ENCODE measurements at places on chromosomes 4 and X. TPM values are rescaled to one million over a fixed set of nuclear protein-coding genes. Genes with fewer than 3 reads are reported as not detected.

DNA sequence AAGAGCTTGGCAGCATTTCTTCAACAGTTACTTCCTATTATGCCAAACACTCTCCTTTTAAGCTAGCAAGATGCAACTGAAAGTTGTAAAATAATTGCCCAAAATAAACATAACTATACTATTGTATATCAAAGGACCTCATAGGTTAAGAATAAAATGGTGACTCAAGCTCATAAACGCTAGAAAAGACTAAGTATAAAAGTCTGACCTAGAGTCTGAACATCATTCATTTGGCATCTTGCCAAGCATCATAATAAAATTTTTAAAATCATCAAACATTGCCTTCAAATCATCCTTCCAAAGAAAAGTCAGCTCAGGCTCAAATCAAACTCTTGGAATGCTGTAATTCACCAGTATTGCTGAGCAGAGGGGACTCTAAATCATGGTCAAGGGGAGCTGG, 281.2 kb downstream of the QDPR start:
- H3K27me3 ChIP-seq, result no peaks in the 10 kb centered on the region
- H3K4me3 ChIP-seq, result no peak overlapping the region
- no peak overlapping the region for H3K27ac ChIP-seq
- H3K36me3 ChIP-seq, result no peaks in the 10 kb centered on the region
- DNase-seq, result no peak

GRCh38 chrX:132219343-132219768, at the start of gene RAP2C:
Gene RAP2C (minus strand): TSS chrX:132219447. CDS start chrX:132217268, 2,179 bp downstream.
- no peaks in the 10 kb centered on the region for H3K27me3 ChIP-seq
- no peaks in the 10 kb centered on the region for H3K36me3 ChIP-seq
- peak within 1 kb of the TSS; percentile 86 for H3K4me3 ChIP-seq
- peaks cover 10% of the 10 kb centered on the region for H3K4me1 ChIP-seq

DNA sequence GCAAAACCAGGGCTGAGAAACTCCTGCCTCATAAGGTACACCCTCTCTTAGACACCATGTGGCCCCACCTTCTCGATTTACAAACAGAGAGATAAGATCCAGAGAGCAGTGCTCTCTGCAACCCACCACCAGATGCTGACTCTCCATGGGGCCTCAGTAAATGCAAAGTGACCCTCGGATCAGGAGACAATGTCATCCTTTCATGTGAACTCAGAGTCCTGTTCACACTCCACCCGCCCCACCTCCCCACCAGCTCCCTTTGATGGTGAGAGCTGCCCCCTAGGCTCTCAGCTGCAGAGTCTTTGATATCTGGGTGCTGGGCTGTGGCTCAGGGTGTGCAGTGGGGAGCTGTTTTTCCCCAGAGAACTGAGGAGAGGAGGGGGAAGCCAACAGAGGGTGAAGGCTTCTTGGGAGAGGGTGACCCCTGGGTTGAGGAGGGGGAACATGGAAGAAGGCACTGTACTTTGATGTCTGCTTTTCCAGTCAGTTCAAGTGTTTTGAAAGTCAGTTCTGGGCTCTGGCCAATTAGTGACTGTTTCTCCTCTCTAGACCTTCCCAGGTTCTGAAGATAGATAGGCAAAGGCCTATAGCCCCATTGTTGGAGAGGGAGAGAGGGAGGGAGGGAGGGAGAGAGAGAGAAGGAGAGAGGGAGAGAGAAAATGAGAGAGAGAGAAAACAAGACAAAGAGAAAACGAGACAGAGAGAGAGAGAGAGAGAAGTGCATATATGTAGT, 88.2 kb downstream of the SCD5 start:
- no peak overlapping the region for H3K4me3 ChIP-seq
- DNase-seq, result no peak
- H3K36me3 ChIP-seq, result no peaks in the 10 kb centered on the region
- no peaks in the 10 kb centered on the region for H3K27me3 ChIP-seq
- H3K27ac ChIP-seq, result no peak overlapping the region
- no peaks in the 10 kb centered on the region for H3K4me1 ChIP-seq

- no peak overlapping the region for H3K27ac ChIP-seq
- H3K4me1 ChIP-seq, result no peaks in the 10 kb centered on the region
- no peaks in the 10 kb centered on the region for H3K27me3 ChIP-seq
- H3K4me3 ChIP-seq, result no peak overlapping the region
- H3K36me3 ChIP-seq, result no peaks in the 10 kb centered on the region
These were observed 67.4 kb upstream of the WDR1 start for GRCh38 chr4:10184041-10184440.

GRCh38 chr4:110034026-110034393, 121.3 kb downstream of the EGF start:
- H3K27me3 ChIP-seq, result no peaks in the 10 kb centered on the region
- H3K27ac ChIP-seq, result no peak overlapping the region
- no peaks in the 10 kb centered on the region for H3K4me1 ChIP-seq
- DNase-seq, result no peak
- H3K36me3 ChIP-seq, result no peaks in the 10 kb centered on the region

DNA sequence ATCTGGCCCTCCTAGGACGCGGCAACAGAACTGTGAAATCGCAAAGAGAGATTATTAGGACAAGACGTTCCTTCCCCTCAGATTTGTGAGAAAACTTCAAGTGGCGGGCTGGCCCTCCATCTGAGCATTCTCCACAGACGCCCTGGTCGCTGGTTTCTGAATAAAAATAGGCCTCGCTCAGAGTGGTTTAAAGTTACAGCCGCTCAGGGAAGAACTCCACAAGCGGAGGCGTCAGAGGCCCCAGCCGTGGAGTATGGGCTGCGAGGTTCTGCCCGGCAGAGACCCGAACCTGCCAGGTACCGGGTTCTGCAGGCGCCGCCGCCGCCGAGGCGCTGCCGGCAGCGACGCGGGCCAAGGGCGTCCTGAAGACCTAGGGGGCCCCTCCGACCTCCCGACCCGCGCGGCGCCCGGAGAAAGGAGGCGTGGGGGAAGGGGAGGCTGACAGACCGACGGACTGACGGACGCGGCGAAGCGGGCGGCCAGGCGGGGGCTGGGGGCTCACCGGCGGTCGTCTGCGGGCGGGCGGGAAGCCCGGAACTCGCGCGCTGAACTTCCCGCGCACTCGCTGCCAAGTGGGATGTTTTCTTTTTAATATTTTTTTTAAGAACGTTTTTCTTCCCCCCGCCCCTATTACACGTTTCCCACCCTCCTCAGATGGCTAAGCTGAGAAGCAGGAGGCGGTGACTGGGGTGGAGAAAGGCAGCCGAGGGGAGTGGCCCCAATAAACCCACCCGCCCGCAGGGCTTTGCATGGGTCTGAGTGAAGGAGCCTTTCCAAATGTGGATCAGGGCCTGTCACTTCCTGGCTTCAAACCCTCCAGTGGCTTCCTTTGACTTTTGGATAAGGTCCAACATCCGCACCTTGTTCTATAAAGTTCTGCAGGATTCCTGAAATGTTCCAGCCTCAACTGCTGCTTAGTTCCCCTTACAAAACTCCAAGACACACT, at the start of gene PABPC4L:
PABPC4L (minus strand) TSS at position 574 of the 946 bp plus-strand sequence. CDS start 770 bp downstream, outside the sequence.
- peak within 1 kb of the TSS; percentile 49 for H3K27ac ChIP-seq
- H3K4me3 ChIP-seq, result peak within 1 kb of the TSS; percentile 58
- no peaks in the 10 kb centered on the region for H3K27me3 ChIP-seq

DNA sequence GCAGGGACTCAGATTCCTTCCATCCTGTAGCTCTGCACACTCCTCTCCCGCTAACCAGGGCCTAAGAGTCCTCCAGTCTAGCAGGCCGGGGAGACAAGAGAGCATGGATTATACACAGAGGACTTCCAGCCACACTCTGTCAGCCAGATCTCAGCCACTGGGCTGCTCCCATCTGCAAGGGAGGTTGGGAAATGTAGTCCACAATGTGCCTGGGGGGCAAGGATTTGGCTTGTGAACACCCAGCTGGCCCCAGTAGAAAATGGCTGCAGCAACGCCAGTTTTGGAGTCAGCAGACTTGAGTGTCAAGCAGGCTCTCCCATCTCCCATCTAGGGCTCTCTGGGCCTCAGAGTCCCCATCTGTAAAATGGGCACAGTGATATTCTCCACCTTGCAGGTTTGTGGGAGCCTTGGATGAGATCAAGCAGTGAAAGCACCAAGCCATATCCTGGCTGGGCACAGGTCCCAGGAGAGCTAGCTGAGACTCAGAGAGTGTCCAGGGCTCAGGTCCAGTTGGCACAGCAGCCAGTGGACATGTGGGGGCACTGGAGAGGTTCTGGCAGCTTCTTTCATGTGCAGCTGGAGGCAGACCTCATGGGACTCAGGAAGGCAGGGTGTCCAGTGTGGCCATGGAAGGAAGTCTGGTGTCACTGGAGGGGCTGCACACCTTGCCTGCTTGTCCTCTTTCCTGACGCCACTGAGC, 14.6 kb downstream of the PSAPL1 start:
- no peak overlapping the region for H3K4me3 ChIP-seq
- H3K27me3 ChIP-seq, result no peaks in the 10 kb centered on the region
- DNase-seq, result no peak
- H3K36me3 ChIP-seq, result no peaks in the 10 kb centered on the region
- H3K4me1 ChIP-seq, result no peaks in the 10 kb centered on the region

GRCh38 chrX:24153178-24153795, 3.8 kb downstream of the ZFX start:
- H3K36me3 ChIP-seq, result no peaks in the 10 kb centered on the region
- peak overlapping the region; percentile 50 for H3K27ac ChIP-seq
- DNase-seq, result no peak
- H3K4me1 ChIP-seq, result peaks cover 70% of the 10 kb centered on the region
- no peaks in the 10 kb centered on the region for H3K27me3 ChIP-seq

GRCh38 chr4:164700471-164700870, 53.5 kb upstream of the SMIM31 start:
- no peaks in the 10 kb centered on the region for H3K36me3 ChIP-seq
- no peak for DNase-seq
- no peak overlapping the region for H3K27ac ChIP-seq
- no peaks in the 10 kb centered on the region for H3K4me1 ChIP-seq

- no peaks in the 10 kb centered on the region for H3K36me3 ChIP-seq
- no peak overlapping the region for H3K27ac ChIP-seq
- no peak overlapping the region for H3K4me3 ChIP-seq
- no peaks in the 10 kb centered on the region for H3K27me3 ChIP-seq
These were observed 833.6 kb downstream of the CCSER1 start for GRCh38 chr4:90960840-90961239.

GRCh38 chr4:95522682-95523530, 25.9 kb downstream of the UNC5C start:
- no peak overlapping the region for H3K4me3 ChIP-seq
- DNase-seq, result no peak
- H3K4me1 ChIP-seq, result no peaks in the 10 kb centered on the region
- H3K36me3 ChIP-seq, result no peaks in the 10 kb centered on the region

- DNase-seq, result no peak
- no peak overlapping the region for H3K4me3 ChIP-seq
- H3K36me3 ChIP-seq, result no peaks in the 10 kb centered on the region
- no peaks in the 10 kb centered on the region for H3K4me1 ChIP-seq
- no peaks in the 10 kb centered on the region for H3K27me3 ChIP-seq
- H3K27ac ChIP-seq, result peak overlapping the region; percentile 67
These were observed 2.0 kb downstream of the HSPA4L start for GRCh38 chr4:127783955-127784770.

Gene P2RY4
- not detected for total RNA-seq

Gene PRSS12
- total RNA-seq, result 0.09 TPM

Gene LGI2
- 0.13 TPM for total RNA-seq

Gene SLIT2
- 3.3 TPM for total RNA-seq

Gene GIMD1
- total RNA-seq, result not detected

Gene ANXA5
- total RNA-seq, result 103 TPM

Gene TIMM17B
- total RNA-seq, result 53.3 TPM
